ENCODE measurements at places on chromosomes 2 and 18. TPM values are rescaled to one million over a fixed set of nuclear protein-coding genes. Genes with fewer than 3 reads are reported as not detected.

GRCh38 chr2:62410015-62410453 is 96.0 kb downstream of the TMEM17 start:
- DNase-seq: no peak

- no peak for DNase-seq
Measured at GRCh38 chr18:39441648-39442047, 1876.0 kb upstream of the CELF4 start.

- DNase-seq: no peak
Measured at GRCh38 chr18:8254654-8255053, 354.6 kb upstream of the RAB12 start.

DNA sequence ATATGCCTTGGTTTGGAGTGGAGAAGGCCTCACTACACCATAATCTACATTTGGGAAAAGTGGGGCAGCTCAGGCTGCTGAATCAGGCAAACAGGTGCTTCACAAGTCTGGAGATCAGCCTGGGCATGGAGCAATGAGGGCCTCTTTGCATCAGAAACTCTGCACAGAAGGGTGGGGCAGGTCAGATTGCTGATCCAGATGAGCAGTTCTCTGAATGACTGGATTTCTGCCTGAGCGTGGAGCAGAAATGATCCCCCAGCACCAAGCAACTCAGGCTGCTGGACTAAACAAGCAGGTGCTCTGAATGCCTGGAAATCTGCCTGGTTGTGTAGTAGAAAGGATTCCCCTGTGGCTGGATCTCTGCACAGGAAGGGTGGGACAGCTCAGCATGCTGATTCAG is 605.3 kb upstream of the ZNF804A start:
- no peak for DNase-seq

- no peak for DNase-seq
Measured at GRCh38 chr2:44107086-44107740, 61.5 kb upstream of the PPM1B start.

GRCh38 chr2:25036221-25036559 is 5.7 kb upstream of the EFR3B start:
- DNase-seq: no peak

- no peak for DNase-seq
Measured at GRCh38 chr2:195531754-195532153, 125.3 kb upstream of the SLC39A10 start.

DNA sequence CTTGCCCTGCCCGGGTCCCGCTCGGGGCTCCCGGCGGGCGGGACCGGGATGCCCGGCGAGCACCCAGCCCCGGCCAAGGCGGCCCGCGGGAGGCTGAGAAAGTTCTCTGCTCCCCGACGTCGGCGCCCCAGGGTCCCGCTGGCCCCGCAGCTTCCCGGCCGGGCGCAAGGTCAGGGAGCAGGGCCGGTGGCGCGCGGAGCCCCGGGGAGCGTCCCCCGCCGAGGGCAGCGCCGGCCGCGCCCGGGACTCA is 331 bp downstream of the SERPINE2 start:
- DNase-seq: no peak

DNA sequence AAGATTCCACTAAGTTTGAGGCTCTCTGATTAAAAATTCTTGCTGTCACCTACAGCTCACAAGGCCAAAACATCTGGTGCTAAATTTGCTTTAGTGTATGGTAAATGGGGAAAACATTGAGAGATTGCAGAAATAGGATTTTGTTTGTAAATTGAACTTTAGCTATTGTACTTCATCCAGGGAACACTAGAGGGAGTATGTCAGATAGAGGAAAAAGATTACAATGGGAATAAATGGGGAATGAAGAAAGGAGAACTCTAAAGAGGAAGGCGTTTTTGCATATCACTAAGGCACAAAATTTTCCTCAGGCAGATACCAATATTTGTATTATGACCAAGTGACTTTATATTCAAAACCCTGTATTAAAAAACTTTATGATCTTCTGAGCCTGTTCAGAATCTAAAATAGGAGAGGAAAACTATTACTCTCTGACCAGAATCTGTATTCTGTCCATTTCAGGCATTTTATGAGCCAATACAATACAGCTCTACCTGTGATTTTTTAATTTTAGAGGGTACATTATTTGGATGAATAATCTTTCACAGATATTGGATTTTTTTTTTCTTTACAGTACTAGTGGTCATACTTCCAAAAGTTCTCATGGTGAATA is 52.3 kb upstream of the ITGB6 start:
- DNase-seq: no peak

Gene TOGARAM2
- total RNA-seq: 24.8 TPM

- no peak for DNase-seq
Measured at GRCh38 chr2:239724851-239725550, 300.1 kb downstream of the NDUFA10 start.

Gene GAD1
- total RNA-seq: not detected

DNA sequence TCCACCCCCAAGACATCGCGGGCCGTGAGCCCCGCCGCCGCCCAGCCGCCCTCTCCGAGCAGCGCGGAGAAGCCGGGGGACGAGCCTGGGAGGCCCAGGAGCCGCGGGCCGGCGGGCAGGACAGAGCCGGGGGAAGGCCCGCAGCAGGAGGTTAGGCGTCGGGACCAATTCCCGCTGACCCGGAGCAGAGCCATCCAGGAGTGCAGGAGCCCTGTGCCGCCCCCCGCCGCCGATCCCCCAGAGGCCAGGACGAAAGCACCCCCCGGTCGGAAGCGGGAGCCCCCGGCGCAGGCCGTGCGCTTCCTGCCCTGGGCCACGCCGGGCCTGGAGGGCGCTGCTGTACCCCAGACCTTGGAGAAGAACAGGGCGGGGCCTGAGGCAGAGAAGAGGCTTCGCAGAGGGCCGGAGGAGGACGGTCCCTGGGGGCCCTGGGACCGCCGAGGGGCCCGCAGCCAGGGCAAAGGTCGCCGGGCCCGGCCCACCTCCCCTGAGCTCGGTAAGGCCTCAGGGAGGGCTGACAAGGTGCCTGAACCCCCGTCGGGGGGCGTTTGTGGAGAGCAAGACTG is 14.2 kb downstream of the SPEG start:
- no peak for DNase-seq

Gene PLGLB1
- total RNA-seq: 0.41 TPM

DNA sequence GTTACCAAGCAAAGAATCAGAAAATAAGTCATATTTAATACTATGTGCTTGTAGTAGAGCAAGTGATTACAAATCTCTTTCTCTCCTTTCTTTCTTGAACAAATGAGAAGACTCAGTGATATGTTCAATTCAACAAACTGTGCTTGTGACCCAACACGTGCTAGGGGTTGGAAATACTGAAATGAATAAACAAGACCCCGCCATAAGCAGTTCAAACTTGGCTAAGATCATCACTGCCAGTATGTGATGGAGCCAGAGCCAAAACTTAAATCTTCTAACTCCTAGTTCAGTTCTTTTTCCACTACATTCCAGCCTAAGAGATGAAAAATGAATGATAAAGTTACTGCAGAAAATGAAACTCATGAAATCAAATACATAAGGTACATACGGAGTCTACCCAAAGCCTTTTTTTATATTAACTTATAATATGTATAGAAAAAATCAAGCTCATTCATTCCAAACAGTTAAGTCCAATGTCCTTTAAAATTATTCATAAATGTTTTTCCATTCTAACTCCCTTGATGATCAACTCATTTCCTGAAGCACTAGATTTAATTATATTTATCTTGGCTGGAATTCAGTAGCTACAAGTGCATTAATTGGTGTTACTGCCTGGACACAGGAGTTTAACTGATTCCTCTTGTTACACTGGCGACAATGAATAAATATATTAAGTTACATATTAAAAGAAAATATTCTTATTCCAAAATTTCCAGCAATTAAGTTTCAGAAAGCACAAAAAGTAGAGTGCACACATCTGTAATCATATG is 36.0 kb downstream of the GALNT3 start:
- no peak for DNase-seq

DNA sequence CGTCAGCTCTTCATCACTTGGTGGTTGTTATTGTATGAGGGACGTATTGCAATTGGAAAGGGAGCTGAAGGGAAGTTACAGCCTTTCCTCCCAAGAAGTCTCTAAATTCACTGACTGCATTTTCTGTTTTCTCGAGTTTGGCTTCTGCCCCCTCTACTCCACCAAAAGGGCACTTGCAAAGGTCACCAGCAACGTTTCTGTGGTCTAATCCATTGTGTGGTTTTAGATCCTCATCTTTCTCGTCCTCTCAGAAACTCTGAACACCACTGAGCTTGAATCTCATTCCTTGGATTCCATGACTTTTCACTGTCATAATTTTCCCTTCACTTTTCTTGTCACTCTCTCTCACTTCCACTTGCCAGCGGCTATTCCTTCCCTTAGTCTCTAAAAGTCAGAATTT is 308.0 kb downstream of the AFF3 start:
- no peak for DNase-seq

DNA sequence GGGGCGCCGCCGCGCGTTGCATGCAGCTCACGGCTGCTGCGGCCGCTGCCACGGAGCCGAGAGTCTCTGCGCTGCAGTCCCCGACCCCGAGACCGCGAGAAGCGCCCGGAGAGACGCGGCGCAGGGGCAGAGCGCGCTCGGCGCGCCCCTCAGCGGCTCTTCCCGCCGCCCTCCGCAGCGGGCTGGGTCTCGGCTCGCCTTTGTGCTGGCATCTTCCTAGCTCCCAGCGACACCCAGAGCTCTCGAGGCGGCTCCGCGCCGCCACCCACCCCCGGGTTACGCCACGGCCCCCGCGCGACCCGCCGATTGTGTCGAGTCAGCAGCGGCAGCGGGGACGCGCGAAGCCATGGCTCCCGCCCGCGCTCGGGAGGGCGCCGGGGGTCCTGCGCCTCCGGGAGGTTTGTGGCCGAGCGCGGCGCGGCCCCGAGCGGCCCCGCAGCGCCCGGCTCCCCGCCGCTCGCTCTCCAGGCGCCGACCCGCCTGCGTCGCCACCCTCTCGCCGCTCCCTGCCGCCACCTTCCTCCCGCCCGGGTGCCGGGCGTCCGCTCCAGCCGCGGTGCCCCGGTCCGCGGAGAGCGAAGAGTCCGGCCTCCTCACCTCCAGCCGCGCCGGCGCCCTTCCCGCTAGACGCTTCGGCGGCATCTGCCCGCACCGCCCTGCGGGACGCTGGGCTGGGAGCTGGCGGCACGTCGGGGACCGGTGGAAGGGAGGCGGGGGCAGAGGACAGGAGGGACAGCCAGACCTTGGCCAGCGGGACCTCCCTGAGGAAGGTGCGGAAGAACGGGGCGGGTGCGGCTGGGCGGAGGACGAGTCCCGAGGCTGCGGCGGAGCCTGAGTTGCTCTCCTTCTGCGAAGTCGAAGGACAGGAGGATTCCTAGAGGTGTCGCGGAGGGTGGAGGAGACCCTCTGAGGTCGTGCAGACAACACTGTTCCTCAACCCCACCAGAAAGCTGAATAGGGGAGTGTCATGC is 46.3 kb upstream of the CCDC150 start:
- peak; percentile 50 for DNase-seq

Gene TMEM178A
- 2.0 TPM for total RNA-seq

- DNase-seq: no peak
Measured at GRCh38 chr2:96882906-96883305, 13.0 kb upstream of the SEMA4C start.

GRCh38 chr2:44490726-44491125 is 129.0 kb downstream of the CAMKMT start:
- no peak for DNase-seq

DNA sequence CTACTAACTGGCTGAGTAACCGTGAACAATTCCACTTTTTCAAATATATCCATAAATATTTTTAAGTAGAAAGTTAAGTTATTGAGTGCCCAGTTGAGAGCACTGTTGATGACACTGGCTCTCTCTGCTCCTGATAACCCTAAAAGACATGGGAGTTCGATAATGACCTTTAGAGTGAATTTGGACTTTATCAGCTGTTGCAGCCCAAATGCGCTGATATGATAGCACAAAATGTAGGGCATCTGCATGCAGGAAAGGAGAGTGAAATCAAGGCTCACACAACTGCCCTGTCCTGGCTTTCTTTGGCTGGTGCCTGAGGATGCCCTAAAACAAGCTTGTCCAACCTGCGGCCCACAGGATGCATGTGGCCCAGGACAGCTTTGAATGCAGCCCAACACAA is 60.0 kb upstream of the ALK start:
- no peak for DNase-seq

- no peak for DNase-seq
Measured at GRCh38 chr2:23399674-23400261, 14.8 kb downstream of the KLHL29 start.

DNA sequence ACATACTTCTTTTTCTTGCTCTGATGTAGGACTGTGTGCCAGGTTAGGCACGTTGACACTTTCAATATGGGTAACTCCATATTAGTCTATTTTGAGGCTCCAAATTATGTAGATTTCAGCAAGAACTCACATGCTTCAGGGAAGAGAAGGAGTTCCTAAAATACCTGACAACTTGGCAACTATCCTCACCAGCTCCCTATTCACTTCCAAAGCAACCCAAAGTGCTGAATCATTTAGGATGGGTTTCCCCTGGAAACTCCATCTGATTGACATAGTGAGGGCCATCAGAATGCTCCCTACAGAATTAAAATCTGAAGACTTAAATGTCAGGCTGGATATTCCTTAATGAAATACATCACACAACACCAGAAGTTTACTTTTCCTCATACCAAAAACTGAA is 32.5 kb upstream of the NFU1 start:
- no peak for DNase-seq

- DNase-seq: no peak
Measured at GRCh38 chr2:1755436-1756191, 11.3 kb upstream of the PXDN start.

- DNase-seq: no peak
Measured at GRCh38 chr2:218368150-218368528, 11.5 kb downstream of the CATIP start.

DNA sequence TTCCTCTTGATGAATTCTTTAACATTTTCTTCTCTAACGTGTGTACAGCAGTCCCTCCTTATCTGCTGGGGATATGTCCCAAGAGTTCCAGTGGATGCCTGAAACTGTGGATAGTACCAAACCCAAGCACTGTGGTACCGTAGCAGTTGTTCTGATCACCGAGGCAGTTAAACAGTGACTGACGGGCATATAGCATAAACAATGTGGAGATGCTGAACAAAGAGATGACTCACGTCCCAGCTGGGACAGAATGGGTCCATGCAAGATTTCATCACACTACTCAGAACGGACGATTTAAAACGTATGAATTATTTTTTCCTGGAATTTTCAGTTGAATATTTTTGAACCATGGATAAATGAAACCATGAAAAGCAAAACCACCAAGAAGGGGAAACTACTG is 54.5 kb upstream of the SPAG16 start:
- no peak for DNase-seq

- DNase-seq: no peak
Measured at GRCh38 chr2:118530976-118531375, 316.5 kb downstream of the EN1 start.

Gene KYNU
- 3.8 TPM for total RNA-seq

Gene CENPA
- 0.38 TPM for total RNA-seq

DNA sequence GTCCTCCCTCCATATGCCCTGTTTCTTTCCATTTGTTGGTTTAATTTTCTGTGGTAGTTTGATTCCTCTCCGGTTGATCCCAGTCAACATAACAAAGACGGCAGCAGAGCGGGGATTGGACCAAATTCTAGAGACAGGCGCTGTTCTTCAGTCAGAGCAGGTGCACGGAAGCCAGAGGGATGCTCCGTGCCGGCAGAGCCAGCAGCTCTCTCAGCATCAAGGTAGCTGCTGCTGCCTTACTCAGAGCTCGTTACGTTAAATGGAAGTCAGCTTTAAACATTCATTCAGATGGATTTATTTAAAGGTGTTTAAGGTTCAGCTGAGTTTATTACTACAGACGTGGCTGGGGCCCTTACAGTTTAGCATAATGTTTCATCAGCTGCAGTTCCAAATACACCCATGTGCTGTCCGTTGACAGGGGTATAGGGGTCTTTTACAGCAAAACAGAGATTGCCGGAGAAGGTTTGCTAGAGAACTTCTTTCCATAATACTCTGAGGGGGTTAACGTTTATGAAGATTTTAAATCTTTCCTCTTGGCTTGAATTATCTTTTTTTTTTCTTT is 497.2 kb upstream of the PIK3C3 start:
- no peak for DNase-seq

Gene COX7A2L
- 86.7 TPM for total RNA-seq
